ENCODE measurements at places on chromosomes 5 and 9.

- no peak for DNase-seq
Observed at GRCh38 chr5:17918373-17919104, 284.3 kb downstream of the TAF11L14 start.

GRCh38 chr5:123156577-123157296, 67.7 kb downstream of the PRDM6 start:
- no peak for DNase-seq

- no peak for DNase-seq
Observed at GRCh38 chr5:120512068-120512467, 48.0 kb downstream of the PRR16 start.

- no peak for DNase-seq
Observed at GRCh38 chr9:4293293-4293941, 6.5 kb downstream of the GLIS3 start.

GRCh38 chr9:4259489-4259888, 40.4 kb downstream of the GLIS3 start:
- DNase-seq: no peak

- no peak for DNase-seq
Observed at GRCh38 chr5:170681013-170681433, 102.5 kb upstream of the GABRP start.

GRCh38 chr5:55101556-55102276, 730 bp upstream of the GZMA start:
- no peak for DNase-seq
